ENCODE measurements at places on chromosomes 6 and 20. TPM values are rescaled to one million over a fixed set of nuclear protein-coding genes. Genes with fewer than 3 reads are reported as not detected.

DNA sequence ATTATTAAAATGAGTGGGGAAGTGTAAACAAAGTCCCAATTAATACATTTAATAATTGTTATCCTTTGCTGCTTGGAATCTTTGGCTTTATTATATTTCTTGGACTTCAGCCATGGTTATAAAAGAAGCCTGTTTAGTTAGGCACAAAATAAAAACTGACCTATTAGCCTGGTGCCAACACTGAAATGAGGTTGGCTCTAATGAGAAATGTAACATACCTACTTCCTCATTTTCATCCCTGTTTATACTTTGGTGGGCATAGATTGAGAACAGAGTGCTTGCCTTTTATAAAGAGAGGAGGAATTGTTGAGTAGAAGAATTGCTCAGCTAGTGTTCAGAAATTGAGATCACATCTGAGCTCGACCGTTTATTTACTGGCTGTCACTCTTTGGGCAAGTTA lies 471.3 kb downstream of the UTRN start:
- DNase-seq = no peak

DNA sequence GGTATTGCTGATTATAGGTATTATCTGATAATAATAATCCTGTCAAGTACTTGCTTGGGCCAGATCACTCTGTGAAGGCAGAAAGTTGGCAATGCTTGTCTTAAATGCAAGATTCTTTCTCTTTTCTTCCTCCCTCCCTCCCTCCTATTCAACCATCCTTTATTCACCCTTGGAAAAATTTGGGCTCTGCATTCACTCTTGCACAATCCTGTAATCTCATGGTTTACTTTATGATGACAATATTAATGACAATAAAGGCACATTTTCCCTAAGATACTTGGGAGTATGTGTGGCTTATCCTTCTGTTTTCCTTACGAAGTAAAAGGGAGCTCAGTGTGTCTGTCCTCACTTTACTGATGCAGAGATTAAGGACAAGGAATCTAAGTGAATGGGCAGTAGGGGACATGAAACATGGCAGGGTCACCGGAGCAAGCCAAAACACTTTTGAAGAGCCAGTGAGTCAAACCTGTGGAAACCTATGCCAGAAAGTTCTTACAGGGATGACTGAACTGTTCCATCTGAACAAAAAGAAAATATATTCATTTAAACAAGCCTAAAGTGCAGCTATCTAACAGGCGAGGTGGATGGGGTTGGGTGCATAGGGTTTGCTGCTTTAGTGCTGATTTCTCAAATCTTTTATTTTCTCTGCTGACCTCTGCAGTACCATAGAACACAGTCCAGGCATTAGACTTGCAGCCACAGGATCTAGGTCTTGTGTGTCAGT lies 14.6 kb upstream of the RIPOR2 start:
- DNase-seq = no peak

DNA sequence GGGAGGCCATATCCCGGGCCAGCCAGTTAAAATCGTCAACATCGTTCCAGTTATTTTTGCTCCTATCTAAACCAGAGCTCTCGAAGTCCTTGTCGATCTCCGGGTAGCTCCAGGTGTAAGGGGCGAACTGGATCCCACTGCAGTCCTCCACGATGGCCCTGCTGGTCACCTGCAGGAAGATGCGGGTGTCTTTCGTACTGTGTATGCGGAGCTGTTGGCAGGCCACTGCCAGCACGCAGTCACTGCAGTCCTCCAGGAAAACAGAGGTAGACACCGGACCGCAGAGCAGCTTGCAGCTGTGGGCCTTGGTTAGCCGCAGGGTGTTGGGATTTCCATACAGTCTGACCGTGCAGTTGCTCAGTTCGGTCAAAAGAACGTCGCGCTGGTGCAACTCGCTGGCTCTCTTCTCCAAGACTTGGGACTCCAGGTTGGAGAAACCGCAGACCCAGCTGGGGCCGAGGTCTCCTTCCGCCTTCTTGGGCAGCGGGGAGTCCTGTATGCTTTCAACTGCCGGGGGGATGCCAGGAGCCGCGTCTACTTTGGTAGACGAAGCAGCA lies 742 bp downstream of the TBCC start:
- peak; percentile 80 for DNase-seq

DNA sequence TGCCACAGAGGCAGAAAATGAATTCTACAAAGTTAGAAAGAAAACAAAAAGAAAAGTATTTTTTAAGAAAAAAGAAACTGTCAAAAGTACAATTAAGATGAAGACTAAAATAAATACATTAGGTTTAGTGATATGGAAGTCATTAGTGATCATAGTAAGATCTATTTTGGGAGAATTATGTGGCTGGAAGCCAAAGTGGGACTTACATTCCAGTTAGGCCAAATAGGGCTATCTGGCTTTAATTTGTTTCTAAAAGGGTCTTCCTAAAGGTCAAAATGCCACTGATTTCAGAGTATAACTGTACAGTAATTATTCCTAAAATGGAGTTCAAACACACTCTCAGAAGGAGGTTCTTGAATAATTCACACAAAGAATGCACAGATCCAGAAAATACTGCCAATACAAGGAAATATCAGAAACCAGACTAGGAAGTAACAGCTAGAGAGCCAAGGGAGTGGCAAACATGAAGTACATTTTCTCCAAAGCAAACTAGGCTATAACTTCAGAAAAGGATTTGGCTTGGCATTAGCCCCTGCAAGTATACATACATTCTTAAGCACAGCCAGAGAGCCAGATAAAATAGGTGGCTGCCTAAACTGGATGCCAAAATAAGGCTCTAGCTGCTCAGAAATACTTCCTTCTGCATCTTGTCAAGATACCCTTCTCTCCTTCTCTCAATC lies 45.3 kb downstream of the PDSS2 start:
- DNase-seq = no peak

DNA sequence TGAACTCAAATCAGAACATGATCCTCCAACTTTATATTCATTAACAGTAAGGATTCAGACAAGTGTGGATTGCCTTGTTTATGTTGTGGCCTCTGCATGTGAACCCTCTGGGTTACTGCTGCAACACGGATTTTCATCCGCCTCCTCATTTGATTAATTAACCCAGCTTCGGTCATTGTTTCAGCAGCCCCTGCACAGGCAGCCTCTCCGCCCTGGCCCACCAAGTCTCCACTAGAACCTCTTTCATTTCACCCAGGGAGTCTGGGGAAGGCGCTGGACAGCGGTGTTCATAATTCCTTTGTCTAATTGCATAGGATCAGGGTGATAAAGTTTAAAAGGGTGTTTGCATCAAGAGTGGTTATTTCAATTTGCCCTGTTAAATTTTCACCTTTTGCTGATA lies 15.7 kb downstream of the NKX2-2 start:
- DNase-seq = no peak

DNA sequence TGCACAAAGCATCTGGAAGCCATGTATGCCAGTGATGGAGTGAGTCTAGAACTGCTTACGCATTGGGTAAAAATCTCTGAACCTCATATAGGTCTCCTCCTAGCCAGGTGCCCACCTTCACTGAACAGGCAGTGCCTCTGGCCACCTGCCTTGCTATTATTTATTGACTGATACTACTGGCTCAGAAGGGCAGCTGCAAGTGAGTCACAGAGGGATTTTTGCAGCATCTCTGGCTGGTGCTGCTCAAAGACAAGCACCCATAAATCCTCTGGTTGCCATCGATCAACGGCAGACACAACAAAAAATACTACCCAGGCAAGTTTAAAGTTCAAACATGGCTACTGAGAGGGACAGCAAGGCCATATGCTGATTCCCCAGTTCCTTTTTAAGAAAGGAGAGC lies 279.4 kb downstream of the UBE3D start:
- no peak for DNase-seq

DNA sequence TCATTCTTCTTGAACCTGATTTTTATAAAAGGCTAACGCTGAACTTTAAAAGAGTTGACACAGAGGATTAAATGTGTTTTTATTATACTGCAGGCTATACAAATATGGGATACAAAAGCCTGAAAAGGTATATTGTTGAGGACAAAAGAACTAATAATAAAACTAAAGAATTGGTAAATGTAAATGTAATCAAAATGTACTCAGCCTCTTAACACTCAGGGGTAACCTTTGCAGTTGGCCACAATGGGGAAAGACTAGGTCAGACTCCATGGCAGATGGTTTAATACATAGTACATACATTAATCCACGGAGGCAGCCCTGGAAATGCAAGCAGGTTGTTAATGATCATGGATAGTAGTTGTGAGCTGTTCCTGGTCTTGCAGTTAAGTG lies 57.5 kb downstream of the SOBP start:
- no peak for DNase-seq

- no peak for DNase-seq
These were observed 24.1 kb downstream of the BFSP1 start for GRCh38 chr20:17507032-17507431.

- no peak for DNase-seq
These were observed 79.3 kb downstream of the AHI1 start for GRCh38 chr6:135418040-135418760.

- DNase-seq = no peak
These were observed 392.3 kb downstream of the PLCB1 start for GRCh38 chr20:8524101-8525016.

DNA sequence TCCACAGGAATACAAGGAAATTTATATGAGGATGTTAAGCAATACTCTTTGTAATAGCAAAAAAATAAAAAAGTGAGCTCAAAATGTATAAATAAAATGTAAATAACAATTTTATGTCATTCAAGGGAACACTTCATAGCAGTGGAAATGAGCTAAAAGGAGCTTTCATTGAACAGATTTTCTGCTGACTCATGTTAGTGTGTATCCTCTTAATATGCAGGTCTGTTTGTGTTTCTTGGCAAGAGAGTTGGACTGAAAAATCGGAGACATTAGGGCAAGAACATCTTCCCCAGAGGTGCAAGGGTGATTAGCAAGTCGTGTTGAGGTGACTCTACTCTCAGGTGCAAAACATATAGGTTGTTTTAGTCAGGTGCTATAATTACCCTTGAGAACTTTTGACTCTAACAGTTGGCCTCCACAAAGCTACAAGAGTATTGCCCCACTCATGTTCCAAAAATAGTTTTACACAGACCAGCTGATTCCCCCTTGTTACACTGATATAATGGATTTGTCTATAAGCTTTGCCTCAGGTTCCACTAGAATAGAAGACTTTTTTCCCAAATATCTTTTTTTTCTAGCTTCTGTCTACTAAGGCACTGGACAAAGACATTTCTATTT lies 702.9 kb downstream of the TENT5A start:
- DNase-seq = no peak

DNA sequence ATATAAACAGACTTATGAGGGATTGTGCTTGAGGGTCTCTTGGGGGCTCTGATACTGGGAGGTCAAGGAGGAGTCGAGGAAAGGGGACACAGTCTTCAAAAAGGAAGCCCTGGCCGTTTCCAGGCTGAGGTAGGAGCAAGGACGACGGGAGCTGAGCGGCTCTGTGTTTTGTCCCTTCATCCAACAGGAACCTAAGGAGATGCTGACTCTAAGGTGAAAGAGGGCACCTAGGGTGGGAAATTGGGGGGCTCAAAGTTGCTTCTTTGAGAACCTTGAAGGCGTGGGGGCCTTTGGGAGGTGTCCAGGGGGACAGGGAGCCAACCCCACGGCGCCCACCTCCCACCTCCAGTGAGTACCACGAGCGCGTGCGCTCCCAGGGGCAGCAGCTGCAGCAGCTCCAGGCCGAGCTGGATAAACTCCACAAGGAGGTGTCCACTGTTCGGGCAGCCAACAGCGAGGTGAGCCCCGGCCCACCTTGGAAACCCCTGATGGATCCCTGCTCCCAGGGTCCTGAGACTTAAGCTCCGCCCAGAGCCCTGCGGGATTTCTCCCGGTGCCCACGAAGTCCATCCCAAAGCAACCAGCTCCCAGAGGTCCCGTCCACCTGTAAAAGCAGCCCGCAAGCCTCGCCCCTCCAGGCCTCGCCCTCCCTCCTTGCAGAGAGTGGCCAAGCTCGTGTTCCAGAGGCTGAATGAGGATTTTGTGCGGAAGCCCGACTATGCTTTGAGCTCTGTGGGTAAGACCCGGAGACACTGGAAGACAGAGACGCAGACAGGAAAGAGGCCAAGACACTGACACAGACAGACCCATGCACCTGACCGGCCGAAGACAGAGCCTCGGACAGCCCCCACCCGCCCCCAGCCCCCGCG lies 2.9 kb downstream of the SPAG4 start:
- DNase-seq = peak; percentile 56

DNA sequence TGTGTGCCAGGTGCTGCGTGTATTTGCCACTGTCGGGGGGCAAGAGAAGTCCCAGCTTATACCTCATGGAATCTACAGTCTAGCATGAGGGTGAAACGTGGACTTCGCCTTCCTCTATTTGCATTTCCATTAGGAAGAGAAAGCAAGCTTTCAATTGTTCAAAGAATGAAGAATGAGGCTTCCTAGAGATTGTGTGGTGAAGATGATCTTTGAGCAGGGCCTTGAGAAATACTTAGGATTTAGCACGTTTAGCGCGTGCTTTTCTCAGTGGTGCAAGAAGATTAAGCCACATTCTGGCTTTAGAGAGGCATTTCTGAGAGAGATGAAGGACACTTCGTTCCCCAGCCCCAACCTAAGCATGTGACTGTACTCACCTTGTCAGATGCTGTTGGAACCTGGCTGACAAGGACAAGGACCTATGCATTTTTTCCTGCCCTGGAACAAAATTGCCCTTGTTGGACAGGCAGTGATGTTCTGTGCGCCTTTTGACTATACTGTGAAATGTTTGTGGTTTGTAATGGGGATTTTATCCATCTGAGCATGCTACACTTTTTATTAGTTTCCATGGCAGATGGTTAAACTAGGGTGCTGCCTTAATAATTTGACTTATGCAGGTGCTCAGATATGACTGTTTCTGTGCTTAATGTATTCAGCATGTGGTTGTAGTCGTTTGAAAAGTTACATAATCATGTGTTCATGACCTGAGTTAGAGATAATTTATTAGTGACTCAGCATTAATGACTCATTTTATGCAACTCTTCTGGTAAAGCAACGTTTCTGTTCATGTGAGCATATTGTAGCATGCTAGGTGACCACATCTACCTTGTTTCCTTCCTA lies 10.7 kb downstream of the TULP4 start:
- no peak for DNase-seq

DNA sequence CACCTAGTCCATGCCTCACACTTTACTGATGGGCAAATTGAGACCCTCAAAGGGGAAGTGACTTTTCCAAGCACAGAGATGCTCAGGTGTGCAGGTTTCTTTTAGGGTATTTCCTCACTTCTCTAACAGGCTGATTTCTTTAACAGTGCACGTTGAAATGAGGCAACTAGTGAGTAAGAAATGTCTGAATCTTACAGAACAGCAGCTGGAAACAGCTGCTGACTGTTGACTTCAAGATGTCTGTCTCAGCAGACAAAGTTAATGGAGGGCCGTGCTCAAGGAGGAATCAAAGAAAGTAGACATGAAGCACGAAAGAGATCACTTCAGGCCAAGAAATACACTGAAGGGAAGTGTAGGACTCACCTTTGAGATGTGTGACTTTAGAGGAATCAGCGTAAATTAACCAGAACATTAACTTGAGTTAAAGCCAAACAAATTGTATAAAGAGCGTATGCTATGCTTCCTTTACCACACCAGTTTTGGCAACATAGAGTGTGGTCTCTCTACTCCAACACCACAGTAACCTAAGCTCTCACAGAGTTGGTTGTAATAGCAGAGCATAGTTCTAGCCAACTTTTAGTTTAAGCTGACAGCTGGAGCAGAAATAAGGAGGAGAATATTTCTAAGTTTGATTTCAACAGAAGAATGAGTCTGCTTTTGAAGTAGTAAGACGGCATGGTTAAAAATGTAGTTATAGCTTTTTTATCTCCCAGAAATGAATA lies 60.9 kb downstream of the SAMD3 start:
- no peak for DNase-seq

- DNase-seq = peak; percentile 85
These were observed 87.6 kb downstream of the BTBD9 start for GRCh38 chr6:38552121-38552520.

The HLA-DPB1 gene
- total RNA-seq = 601 TPM

The SNHG17 gene
- 36.4 TPM for total RNA-seq

The SLC35F1 gene
- total RNA-seq = not detected

The NOTCH4 gene
- total RNA-seq = 5.2 TPM

The KCNK16 gene
- not detected for total RNA-seq
